Eye (tissue), 1 donor: ENCODE measurements at places on chromosomes 12 and 14.

DNA sequence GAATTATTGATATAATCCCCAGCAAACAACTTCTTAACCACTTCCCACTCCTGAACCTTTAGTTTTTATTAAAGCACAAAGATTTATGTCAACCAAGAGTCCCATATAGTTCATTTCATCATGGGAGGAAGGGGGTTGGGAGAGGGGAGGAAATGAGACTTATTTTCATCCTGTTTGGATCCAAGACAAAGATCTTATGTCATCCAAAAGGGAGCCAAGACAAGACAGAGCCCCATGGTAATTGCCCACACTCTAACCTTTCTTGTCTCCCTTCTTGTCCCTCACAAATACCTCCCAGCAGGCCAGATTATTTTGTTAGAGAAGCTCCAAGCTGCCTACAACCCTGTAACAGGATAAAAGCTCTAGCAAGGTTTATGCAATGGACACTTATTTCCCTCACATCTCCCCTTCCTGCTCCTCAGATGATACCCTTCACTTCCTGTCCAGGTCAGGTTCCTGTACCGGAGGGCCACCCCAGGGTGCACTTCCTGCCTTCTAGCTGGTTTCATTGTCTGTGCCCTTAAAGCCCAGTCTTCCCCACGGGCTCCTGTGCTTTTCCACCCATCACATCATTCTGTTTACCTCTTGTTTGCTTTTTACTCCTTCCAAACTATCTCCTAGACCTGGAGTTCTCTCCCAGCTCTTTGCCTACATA is 123.7 kb upstream of the MDM1 start:
- no peak for DNase-seq

- DNase-seq: no peak
Observed at GRCh38 chr14:38297681-38298080, 41.8 kb upstream of the CLEC14A start.

DNA sequence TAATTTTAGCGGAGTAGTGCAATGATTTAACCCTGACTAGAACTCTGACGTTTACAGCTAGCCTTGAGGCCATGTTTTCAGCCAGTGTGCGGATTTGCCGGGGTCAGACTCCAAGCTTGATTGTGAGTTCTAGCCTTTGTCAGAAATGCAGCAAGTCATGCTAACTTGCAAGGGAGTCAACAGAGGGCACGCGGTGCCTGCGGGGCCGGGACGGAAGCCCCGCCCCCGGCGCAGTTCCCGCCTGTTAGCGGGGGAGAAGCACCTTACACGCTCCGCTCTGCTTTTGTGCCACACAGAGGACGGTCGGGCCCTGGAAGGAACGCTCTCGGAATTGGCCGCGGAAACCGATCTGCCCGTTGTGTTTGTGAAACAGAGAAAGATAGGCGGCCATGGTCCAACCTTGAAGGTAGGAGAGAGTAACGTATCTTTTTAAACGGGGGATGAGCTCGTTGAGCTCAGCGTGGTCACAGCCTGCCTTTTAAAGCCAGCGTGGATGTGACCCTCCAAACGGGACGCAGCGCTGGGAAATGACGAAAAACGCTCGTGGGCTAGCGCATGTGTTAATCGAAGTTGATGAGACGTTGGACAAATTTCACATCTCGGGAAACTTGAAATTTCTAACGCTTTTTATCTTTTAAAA is 14.8 kb upstream of the EID3 start:
- peak; percentile 92 for DNase-seq

DNA sequence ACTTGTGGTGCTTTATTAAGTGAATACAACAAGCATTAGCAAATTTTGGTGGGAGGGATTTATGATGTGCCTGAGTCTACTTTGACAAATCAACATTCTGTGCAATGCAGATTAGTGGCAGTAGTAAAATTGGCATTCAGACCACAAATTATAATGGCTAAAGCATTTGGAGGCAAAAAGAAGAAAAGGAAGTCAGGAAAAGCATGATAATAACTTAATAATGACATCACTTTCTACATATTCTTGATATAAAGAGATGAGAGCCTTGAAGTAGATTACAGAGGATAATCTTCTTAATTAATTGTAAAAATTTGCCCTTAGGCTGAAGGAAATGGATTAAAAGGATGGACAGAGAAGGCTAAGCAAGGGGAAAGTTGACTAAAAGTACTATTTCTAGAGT is 126.0 kb downstream of the SLC6A15 start:
- DNase-seq: no peak

- no peak for DNase-seq
Observed at GRCh38 chr12:1939331-1939730, 20.9 kb upstream of the CACNA2D4 start.

- no peak for DNase-seq
Observed at GRCh38 chr12:51335931-51336330, 10.5 kb downstream of the CELA1 start.

GRCh38 chr14:33726685-33727084 is 224.2 kb downstream of the EGLN3 start:
- no peak for DNase-seq

GRCh38 chr12:27460471-27460978 is 14.0 kb downstream of the SMCO2 start:
- no peak for DNase-seq

GRCh38 chr12:49422114-49422513 is 54.9 kb downstream of the SPATS2 start:
- DNase-seq: no peak

DNA sequence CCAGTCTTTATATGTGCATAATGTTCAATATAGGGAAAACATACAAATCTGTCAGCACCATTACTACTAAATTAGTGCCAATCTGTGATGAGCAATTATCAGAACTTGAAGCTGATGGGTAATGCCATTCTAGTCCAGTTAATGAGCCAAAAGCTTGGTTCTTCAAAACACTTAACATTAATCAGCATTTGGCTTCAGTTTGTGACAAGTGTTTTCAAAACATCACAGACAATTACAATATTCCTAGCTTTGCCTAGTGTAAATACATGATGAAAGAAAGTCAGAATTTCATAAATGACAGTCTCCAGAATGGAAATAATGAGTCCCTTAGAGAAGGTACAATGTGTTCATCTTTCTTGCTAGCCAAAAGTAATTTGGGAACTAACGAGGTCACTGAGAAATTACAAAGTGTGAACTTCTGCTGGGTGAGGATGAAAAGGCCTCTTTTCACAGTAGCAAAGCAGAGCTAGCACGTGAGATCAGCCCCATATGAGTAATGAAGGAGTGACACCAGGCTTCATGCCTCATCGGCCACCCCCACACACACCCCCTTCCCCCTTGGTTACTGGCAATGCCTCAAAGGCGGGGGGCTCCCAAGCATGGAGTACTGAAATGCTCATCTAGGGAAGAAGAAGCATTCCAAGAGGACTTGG is 180.6 kb upstream of the EEA1 start:
- DNase-seq: peak; percentile 93

DNA sequence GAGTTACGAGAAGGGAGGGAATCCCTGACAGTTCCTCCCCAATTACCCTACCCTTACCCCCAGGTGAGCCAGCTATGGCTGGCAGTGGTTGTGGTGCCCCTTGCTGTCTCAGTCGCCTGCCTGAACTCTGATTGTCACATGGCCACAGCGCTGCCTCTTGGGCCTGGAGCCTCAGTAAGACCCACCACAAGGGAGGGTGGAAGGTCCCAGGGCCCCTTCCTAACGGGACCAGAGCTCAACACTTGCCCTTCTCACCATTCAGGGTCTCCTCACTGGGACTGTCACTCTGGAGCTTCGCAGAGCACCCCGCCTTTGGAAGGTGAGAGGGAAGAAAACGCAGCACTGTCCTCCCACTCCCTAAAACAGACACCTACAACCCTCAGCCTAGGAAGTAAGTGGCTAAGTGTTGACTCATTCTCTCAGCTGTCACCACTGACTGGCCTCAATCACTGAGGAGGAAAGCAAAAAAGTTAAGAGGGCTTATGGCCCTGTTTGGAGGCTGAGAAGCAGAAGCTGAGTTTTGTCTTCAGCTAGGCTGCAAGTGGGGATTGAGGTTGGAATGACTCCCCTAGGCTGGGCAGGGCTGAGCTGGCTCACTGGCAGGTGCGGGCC is 1.0 kb downstream of the TMEM253 start:
- DNase-seq: no peak

- DNase-seq: no peak
Observed at GRCh38 chr14:90508536-90509254, 111.9 kb downstream of the CALM1 start.

- DNase-seq: no peak
Observed at GRCh38 chr12:67540920-67541624, 107.5 kb upstream of the DYRK2 start.

DNA sequence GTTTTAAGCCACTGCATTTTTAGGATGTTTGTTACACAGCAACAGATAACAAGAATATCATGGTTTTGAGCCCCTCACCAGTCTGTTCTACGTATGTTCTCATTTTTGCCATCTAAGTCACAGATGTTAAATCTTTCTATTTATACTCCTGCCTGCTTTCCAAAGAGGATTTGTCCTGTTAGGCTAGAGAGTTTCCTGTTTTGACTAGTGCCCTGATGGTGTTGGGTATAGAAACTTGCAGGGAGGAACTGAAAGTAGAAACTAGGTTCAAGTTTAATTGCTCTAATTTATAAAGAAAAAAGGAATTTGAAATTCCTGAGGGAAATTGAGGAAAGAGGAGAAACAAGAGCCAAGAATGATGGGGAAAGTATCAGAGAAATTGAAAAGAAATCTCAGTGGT is 74.4 kb upstream of the COCH start:
- no peak for DNase-seq

DNA sequence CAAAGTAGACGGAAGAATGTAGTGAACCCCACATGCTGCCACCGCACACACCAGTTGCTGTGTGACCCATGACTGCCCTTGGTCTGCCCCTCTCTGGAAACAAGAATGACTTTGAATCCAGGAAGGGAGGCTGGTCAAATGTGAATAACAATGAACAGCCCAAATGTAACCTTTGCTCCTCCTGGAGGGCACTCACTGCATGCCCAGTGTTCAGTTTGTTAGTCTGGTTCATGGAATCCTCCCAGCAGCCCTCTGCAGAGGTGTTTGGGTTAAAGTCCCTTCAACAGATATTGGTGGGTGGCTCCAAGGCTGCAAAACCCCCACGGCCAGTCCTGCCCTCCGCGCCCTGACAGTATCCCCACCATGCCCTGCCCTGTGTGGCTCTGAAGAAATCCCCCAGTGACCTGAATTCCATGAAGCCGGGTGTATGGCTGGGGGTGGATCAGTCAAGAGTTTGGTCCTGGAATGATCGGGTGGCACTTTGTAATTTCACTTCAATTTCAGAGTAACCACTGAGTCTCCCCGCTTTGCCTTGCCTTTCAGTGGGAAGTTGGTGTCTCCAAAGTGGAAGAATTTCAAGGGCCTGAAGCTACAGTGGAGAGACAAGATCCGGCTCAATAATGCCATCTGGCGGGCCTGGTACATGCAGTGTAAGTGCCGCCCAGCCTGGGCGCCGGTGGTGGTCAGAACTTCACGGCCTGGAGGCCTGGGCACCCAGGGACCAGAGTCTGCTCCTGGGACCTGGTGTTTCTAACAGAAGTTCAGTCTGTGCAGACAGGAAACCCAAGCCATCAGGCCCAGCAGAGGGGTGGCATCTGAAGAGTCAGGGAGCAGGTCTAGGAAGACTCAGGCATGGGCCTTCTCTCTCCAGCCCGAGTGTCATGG is 47.1 kb downstream of the IL31 start:
- no peak for DNase-seq

GRCh38 chr14:79502136-79502750 is 709.1 kb downstream of the DIO2 start:
- DNase-seq: no peak

GRCh38 chr12:71141378-71141926 is 16.3 kb downstream of the TSPAN8 start:
- peak; percentile 20 for DNase-seq

GRCh38 chr12:4011597-4011996 is 138.4 kb upstream of the PARP11 start:
- no peak for DNase-seq

GRCh38 chr12:26119391-26119989 is 5.3 kb downstream of the BHLHE41 start:
- DNase-seq: peak; percentile 77

DNA sequence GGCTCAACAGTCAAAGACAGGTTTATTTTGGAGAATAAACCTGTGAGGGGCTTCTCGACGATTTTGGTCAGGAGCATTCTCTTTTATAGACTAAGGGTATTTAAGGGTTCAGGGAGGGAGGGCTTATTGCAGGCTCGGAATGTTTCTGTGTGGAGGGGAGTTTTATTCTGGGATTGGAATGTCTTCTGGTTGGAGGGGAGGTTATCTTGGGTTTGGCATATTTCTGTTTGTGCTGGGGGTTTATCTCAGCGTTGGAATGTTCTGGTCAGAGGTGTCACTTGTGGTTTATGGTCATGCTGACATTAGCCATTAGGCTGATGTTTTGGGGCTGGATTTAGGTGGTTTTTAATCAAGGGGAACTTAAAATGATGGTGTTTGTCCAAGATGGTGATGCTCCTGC is 103.9 kb downstream of the SUDS3 start:
- DNase-seq: no peak

DNA sequence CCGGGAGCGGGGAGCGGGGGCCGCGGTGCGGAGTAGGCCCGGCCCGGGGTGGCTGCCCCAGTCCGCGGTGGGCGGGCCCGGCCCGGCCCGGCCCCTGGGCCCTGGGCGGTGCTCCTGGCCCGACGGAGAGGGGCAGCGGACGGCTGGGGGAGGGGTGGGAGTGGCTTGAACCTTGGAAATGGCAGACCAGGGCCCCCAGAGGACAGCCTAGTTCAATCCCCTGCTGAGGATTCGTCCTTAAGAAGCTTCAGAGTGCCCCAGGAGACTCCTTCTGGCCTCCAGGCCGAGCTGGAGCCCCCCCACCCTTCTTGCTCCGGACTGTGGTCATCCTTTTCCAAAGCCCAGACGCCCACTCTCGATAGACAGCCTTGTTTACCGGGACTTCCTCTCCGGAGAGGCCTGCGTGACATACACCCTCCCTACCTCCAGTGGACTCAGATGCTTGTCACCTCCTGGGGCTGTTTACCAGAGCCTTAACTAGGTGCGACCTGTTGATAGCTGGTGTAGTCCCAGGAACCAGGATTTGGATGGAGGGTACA is 458 bp downstream of the KHNYN start:
- peak; percentile 82 for DNase-seq

DNA sequence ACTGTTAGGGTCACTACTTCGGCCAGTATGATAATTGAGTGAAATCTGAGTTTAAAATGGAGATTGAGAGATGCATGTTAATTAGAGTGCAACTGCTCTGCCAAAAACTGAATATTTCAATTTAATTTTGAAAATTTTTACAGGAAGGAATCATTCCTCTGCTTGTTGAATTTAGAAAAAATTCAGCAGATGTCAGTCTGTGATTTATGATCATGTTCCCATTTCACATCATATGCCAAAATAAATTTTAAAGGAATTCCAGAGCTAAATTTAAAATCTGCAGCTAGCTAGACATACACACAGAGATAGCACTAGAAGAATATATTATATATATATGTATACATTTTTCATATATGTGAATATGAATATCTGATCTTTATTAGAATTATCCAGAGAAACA is 797.6 kb upstream of the TMEM132C start:
- no peak for DNase-seq
